Airway epithelial cell (primary cell): ENCODE measurements at places on chromosomes 6 and 20. TPM values are rescaled to one million over a fixed set of nuclear protein-coding genes. Genes with fewer than 3 reads are reported as not detected.

The CCN2 gene
- 16.1 and 22.5 TPM in 2 replicates for total RNA-seq

The SAYSD1 gene
- total RNA-seq: 8.3 and 9.7 TPM in 2 replicates

The VSTM2L gene
- total RNA-seq: 23.7 and 34.2 TPM in 2 replicates

The CST5 gene
- total RNA-seq: not detected in 2 replicates
